ENCODE measurements at places on chromosomes 1 and 21.

DNA sequence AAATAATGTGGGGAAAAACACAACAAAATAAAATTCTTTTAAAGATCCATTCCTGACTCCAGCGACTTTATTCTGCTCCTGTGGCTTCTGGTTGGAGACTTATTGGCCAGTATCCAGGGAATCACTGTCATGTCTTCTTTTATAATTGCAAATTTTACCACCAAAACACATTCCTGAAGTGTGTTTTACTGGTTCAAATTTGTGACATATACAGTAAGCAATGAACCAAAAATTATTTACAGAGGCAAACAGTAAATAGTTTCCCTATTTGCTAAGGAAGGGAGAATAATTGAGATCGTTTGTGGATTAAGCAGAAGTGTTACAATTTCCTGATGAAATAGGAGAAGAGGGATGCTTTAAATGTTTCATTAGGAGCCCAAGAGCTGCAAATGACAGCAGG lies 118.7 kb downstream of the ZNF281 start:
- no peak for DNase-seq

GRCh38 chr1:222886878-222887351 lies 72.1 kb downstream of the DISP1 start:
- DNase-seq: peak; percentile 76

GRCh38 chr1:64685765-64686341 lies 59.0 kb upstream of the RAVER2 start:
- no peak for DNase-seq

DNA sequence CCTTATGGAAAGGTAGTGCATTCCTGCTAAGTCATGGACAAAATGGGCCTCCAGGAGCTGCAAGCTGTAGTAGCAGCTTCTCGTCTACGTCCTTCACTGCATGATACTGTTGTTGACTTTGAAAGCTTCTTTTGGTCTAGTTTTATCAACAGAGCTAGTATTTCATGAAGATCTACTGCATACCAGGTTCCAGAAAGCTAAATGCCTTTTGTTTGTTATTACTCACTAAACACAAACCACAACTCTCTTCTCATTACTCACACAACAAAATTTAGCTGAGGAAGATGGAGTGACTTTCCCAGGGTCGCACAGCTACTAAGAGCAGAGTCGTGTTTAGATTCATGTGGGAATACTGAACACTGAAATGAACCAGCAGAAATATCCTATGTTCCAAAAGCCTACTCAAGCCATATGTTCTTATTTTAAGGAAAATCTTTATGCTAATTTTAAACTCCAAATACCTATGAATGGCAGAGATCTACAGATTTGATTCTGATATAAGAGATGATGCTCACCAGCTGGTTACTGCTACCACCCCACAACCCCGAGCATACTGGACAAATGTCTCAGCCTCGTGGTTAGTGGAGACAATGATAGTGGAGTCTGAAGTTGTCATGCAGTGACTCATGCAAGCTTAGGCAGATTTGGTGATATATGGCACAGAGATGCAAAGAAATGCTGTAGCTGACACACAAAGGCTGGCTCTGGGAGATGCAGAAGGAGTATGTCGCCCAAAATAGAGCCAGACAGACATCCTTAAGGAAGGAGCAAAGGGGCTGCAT lies 20.6 kb downstream of the PGBD2 start:
- peak; percentile 47 for DNase-seq

- DNase-seq: peak; percentile 96
These were observed 23.1 kb upstream of the TNFRSF1B start for GRCh38 chr1:12143631-12144155.

- no peak for DNase-seq
These were observed 650 bp downstream of the TNFAIP8L2 start for GRCh38 chr1:151157067-151157531.

- DNase-seq: peak; percentile 45
These were observed 643.0 kb upstream of the ADGRL2 start for GRCh38 chr1:81157686-81158085.

DNA sequence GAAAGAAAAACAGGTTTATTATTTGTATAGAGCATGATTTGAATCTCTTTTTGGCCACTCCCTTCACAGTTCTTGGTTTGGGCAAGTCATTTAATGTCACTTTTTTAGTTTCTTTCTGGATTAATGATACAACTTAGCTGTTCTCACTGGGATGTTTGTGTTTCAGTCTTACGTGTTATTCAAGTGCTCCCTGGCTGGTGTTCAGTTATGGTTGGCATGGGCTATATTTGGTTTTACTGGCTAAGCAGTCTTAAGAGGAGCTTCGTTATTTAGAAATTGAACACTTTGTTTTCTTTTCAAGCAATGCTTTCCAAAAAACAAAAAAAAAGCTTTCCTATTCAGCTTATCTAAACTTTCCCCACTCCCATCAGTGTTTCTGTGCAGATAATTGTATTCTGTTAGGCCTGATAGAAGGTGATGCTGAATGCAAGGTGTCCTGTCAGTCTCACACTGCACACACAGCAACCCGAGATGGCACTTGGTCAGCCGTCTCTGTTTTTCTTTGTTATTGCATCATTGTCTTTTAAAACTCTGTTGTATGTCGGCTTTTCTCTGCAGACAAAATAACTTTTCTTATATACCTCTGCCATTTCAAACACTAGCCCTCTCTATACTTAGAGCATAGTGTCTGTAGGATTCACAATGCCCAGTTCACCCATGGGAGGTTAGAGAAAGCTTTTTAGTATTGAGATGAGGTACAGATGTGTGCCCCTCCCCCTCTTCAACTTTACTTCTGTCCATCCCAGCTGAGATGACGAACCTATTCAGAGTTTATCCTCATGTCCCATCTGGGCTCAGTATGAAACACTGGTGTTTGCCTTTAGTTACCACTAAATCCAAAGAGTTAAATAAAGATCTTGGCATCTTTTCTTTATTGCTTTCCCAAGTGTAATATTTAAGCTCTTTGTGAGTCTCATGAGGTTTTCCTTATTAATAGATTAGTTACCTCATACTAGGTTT lies 80.2 kb downstream of the VPS13D start:
- DNase-seq: peak; percentile 17

DNA sequence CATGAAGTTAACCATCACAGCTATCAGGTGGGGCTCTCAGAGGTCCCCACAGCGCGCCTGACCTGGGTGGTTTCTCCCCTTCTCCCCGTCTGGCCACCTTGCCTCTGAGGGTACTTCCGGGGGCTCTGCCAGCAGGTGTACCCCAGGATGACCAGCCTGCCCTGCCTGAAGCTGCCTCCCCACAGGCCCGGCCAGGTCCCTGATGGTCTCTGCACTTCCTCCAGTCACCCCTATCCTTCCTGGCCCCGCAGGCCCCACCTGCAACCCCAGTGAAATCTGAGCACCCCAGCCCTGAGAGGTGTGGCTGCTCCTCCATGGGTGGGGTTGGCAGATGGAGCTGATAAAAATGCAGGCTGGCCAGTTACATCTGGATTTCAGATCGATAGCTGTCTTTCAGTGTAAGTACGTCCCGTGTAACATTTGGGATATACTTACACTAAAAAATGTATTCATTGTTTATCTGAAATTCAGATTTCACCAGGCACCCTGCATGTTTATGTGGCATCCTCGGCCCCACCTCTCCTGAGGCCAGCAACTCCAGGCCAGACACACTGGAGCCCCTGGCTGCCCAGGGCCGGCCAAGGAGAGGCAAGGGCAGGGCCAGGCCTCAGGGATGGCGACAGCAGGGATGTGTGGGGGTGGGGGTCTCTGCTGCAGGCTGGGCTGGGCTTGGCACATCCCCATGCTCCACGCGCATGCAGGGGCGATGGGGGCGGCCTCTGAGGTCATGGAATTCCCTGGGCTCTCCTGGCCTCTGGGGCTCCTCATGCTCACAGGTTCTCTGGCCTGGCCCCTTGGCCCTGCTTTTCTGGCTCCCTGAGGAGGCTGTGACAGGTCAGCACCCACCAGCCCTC lies 25.1 kb downstream of the LRRC3 start:
- no peak for DNase-seq

DNA sequence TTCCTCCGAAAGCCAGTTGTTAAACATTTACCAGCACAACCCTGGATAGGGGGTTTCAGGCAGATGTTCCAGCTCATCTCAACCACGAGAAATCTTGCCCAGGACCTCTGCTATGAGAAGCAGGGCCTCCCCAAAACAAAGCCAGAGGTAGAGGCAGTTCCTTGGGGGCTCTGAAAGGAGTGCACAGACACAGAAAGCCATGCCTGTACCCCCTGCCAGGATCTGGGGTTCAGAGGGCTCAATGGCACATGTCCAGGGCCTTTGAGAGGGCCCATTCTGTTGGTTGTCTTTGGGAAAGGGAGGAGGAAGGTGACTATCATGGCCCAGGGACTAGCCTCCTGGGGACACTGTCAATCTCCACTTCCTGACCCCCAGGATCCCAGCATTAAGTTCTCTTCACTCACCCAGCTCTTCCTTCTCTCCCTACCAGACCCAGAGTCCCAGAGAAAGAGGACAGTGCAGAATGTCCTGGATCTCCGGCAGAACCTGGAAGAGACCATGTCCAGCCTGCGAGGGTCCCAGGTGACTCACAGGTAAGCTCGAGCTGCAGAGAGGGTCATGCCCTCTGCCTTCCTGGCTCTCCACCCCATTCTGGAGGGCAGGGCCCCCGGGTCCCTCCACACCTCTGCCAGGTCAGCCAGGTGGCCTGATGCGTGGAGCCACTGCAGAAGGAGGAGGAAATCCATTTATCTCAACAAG lies 116.4 kb upstream of the IPO9 start:
- DNase-seq: no peak

DNA sequence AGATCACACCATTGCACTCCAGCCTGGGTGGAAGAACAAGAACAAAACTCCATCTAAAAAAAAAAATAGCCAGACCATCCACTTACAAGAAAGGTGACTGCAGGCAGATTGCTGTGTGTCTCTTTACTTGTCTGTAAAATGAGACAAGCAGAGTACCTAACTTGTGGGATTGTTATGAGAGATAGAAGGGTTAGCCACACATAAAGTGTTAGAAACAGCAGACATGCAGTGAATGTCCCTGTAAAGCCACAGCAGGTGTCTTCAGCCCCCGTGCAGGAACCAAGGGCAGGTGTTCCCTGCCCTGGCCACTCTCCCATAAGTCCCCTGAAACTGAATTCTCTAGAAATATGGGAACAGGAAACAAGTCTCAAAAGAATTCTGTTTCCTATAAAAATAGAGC lies 40.8 kb upstream of the EFHD2 start:
- DNase-seq: no peak

DNA sequence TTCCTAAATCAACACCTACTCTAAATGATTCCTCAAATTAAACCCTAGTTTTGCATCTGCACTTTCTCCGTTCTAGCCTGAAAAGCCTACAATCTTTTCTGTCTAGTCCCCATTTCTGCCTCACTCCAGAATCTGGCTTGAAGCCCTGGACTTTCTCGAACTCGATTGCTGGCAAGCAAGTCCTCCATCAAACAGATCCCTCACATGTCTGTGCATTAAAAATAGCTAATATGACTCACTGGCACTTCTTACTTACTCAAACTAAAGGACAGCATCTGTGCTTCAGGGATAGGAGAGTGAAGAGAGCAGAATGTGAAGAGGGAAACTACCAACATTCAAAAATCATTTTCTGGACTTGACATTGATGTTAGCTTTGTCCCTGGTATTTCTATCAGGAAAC lies 51.8 kb upstream of the CXADR start:
- DNase-seq: peak; percentile 75
